ENCODE measurements at places on chromosomes 3 and 15.

- no peak for DNase-seq
Measured at GRCh38 chr3:152595975-152596821, 238.7 kb upstream of the P2RY1 start.

DNA sequence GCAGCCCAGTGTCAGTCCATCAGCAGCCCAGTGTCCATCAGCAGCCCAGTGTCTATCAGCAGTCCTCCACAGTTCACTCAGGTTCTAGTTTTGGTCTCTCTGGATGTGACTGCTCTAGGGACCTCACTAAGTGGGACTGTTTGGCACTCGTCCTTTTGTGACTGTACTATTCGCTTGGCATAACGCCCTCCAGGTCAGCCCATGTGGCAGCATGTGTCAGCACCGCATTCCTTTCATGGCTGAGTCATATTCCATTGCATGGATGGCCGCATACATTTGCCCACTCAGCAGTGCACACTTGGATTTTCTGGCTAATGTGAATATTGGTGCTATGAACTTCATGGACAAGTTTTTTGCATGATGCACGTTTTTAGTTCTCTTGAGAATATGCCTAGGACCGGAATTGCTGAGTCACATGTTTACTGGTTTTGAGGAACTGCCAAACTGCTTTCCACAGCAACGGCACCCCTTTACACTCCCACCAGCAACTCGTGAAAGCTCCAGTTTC lies 16.4 kb downstream of the CHST13 start:
- DNase-seq = no peak

DNA sequence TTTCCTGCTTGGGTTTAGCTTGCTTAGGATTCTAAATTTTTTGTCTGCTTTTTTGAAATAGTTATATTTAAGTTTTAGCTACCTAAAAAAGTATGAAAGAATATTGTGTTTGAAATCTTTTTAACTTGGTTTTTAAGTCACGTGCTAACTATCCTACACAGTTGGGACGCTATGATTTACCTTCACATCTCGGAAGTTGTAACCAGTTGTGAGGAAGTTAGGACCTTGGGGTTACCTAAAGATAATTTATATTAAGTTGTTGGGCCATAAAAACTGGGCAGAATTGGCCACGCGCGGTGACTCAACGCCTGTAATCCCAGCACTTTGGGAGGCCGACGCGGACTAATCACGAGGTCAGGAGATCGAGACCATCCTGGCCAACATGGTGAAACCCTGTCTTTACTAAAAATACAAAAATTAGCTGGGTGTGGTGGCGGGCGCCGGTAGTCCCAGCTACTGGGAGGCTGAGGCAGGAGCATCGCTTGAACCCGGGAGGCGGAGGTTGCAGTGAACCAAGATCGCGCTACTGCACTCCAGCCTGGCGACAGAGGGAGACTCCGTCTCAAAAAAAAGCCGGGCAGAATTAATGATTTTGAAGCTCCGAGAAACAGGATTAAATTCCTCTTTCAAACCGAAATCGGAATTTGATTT lies 1.0 kb downstream of the ZFAND6 start:
- peak; percentile 31 for DNase-seq

- no peak for DNase-seq
Measured at GRCh38 chr3:172218350-172219323, 179.3 kb downstream of the FNDC3B start.

DNA sequence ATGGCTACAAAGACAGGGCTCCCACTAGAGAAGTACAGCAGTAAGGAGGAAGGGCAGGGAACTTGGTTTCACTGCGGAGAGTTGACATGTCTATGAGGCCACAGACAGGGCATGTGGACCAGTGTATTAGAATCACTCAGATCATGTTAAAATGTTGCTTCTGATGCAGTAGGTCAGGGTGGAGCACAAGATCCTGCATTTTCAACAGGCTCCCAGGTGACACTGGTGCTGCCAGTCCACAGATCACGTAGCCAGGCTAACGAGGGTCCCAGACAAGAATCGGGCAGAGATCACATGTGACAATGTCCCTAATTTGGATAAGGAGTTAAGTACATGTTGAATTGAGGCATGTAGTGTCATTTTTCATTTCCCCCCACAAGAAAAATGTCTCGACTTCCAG lies 73.6 kb downstream of the SPSB4 start:
- no peak for DNase-seq

GRCh38 chr15:24954783-24955530 lies at the start of the genes SNRPN and SNURF:
SNRPN (plus strand) TSS chr15:24954987; CDS start chr15:24974454, 19,467 bp downstream.
SNURF (plus strand) TSS chr15:24954987; CDS start chr15:24955049, 62 bp downstream.
- DNase-seq = peak; percentile 71

GRCh38 chr3:60912142-60912541 lies 339.1 kb downstream of the FHIT start:
- DNase-seq = no peak

DNA sequence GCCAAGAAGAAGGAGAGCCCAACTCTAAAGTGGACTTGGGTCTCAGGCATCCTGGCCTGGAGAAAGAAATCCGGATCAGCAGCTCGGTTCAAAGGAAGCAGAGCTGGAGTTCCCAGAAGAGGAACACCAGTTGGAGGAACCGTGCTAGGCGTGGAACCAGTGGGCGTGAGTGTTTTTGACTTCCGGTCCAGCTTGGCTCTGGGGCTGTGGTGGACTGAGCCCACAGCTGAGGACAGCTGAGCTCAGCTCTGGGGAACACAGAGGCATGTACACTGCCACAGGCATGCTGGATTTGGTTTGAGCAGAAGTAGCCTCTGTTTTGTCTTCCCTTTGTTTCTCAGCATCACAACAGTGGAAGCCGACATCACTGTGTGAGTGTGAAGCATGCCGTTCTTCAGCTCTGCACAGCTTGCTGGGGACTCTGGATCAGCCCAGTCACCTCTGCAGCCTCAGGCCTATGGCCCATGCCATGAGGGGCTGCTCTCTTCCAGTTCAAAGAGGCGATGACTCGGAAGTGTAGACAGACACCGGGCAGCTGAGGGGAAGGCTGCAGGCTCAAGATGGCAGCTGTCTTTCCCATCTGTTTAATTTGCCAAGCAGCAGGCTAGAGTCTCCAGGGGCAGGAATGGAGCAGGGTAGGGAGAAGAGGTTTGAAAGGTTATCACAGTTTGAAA lies 185.8 kb upstream of the UBE3A start:
- no peak for DNase-seq

GRCh38 chr3:145145461-145145860 lies 1015.5 kb downstream of the PLOD2 start:
- DNase-seq = no peak

- DNase-seq = no peak
Measured at GRCh38 chr15:58268746-58269267, 130.6 kb downstream of the AQP9 start.

GRCh38 chr15:99132122-99132521 lies 27.2 kb downstream of the SYNM start:
- DNase-seq = no peak

- DNase-seq = no peak
Measured at GRCh38 chr3:80190051-80190450, 422.3 kb upstream of the ROBO1 start.

DNA sequence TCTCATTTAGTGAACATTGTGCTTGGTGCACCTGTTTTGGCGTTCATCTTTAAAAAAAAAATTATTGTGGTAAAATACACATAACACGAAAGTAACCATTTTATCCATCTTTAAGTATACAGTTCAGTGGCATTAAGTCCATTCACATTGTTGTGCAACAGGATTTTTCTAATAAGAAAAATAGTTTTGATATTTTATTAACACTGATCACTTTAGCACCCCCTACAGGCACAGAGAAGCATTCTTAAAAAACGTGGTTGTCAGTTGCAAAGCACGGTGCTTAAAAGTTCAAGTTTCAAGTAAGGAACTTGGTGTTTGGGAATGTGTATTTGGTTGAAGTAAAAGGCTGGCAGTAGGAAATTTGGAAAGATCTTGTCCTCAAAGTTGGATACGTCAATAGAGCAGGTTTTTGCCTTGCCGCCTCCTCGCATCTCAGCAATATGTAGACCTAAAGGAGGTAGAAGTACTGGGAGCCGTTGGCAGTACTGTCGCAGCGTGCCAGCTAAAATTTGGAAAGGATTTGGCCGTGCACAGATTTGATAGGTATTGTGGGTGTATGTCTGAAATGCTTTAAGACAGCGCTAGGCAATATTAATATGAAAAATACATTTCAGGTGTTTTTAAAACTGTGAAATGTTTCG lies 110.4 kb downstream of the LRRC28 start:
- DNase-seq = no peak

- no peak for DNase-seq
Measured at GRCh38 chr3:47162697-47163168, 1.2 kb downstream of the SETD2 start.

DNA sequence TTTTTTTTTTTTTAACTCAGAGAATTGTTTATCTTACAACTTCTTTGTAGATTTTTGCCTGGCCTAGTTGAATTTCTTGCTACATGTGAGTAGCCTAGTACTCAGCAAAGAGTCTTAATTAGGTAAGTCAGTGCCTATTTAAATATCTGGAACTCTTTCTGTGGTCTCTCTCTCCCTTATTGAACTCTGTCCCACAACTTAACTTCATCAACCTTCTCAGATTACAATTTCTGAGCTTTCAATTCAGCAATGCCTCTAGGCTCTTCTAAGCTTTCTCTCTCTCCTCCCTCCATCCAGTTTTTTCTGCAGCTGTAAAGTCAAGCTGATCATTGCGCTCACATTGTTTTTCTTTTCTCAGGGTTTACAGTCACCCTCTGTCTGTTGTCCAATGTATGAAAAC lies 517.6 kb upstream of the ROBO1 start:
- DNase-seq = no peak

GRCh38 chr3:132635052-132635451 lies 24.6 kb downstream of the ACAD11 start:
- DNase-seq = no peak

DNA sequence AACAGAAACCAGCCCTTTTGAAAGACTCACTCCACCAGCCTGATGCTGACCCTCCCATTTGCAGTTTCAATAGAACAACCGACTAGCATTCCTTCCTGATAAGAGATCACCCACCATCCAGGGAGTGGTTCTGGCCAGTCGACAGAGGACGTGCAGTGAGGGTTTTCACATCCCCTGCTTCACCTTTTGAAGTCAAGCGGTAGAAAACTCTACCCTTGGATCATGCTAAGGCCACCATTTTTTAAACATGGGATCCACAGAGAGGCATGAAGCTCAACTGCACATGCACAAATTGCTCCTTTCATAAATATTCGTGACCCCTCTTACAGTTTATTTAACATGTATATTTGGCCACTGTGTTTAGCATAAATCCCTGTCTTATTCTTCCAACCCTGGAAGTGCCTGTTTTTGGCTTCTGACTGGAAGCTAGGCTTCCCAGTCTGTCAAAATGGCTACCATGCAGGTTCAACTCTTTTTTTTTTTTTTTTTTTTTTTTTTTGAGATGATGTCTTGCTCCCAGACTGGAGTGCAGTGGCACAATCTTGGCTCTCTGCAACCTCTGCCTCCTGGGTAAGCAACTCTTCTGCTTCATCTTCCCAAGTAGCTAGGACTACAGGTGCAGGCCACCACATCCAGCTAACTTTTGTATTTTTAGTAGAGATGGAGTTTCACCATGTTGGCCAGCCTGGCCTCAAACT lies 1.0 kb upstream of the THUMPD3 start:
- no peak for DNase-seq

DNA sequence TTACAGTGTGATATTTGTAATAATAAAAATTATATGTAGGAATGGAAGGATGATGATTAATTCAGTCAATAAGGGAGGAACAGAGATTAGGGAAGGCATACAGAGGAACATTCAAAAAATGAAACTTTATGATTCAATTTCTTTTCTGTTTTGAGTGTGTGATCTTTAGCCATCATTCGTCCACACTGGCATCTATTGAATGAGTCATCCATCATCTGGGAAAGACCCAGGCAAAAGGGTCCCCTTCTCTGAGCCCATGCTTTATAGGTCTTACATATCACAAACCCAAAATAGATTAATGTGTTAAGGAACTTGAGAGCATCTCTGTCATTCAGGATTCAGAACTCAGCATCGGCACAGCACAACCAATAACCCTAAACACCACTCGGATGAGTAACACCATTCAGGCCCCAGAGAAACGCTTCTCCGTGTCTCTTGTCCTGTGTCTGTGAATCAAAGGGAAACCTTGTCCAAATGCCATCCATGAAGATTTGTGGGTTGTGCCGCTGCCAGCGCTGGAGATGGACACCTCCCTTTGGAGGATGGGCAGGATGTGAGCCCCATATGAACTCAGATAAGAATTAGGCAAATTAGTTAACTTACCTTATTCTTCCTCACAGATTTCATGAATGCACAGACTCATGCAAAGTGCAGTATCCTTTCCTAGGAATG lies 21.7 kb upstream of the TPM1 start:
- no peak for DNase-seq

- DNase-seq = no peak
Measured at GRCh38 chr15:97866959-97867358, 93.5 kb upstream of the ARRDC4 start.

- DNase-seq = no peak
Measured at GRCh38 chr3:159987291-159987711, 1.3 kb upstream of the IL12A start.

GRCh38 chr15:84111575-84111974 lies 124.0 kb upstream of the GOLGA6L4 start:
- no peak for DNase-seq

DNA sequence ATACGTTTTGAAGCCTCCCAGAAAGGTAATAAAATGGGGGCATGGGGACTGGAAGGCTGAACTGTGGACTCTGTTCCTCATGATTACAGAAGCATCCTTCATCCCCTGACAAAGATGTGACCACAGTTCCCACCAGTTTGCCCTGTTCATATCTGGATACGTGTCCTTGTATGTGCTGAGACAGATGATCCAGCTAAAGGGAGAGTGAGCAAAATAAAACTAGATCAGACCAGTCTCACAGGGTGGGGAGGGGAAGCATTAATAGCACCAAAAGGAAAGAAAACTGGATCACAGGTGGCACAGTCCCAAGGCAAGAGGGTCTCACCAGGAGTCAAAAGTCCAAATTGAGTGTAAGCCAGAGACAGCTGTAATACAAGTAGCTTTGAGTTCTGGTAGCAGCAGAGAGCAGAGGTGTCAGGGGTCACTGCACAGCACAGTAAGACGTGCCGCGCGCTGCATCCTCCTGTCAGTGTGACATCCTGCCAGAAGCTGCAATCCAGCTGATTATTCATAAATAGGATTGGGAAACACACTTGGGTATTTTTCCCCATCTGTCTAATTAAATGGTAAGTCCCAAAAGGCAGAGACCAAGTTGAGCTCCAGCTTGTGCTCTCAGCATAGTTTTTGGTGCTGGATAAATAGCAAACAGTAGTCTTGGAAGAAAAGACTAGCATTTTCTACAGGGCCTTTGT lies 560.0 kb upstream of the CFAP20DC start:
- DNase-seq = no peak
